ENCODE measurements at places on chromosomes 5 and 9.

DNA sequence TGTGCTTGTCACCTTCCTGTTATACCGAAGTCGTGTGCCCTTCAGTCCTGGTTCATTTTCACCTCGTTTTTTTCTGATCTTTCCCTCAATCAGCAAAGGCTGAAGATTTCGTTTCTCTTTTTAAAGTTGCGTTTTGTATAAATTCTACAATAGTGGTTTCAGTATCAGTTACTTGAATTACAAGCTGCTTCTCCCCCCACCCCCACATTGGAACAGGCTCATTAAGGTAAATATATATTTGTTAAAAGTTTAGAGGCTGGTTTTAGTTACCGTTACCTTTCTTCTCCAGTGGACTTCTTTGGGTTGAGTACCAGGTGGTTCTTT is 881 bp downstream of the SUB1 start:
- no peak for DNase-seq

GRCh38 chr5:56558131-56558745 is 257.1 kb upstream of the MAP3K1 start:
- DNase-seq, result no peak

- no peak for DNase-seq
Measured at GRCh38 chr9:124101215-124101968, 89.8 kb downstream of the LHX2 start.

GRCh38 chr9:79572032-79572607 is 355 bp downstream of the TLE4 start:
- no peak for DNase-seq

DNA sequence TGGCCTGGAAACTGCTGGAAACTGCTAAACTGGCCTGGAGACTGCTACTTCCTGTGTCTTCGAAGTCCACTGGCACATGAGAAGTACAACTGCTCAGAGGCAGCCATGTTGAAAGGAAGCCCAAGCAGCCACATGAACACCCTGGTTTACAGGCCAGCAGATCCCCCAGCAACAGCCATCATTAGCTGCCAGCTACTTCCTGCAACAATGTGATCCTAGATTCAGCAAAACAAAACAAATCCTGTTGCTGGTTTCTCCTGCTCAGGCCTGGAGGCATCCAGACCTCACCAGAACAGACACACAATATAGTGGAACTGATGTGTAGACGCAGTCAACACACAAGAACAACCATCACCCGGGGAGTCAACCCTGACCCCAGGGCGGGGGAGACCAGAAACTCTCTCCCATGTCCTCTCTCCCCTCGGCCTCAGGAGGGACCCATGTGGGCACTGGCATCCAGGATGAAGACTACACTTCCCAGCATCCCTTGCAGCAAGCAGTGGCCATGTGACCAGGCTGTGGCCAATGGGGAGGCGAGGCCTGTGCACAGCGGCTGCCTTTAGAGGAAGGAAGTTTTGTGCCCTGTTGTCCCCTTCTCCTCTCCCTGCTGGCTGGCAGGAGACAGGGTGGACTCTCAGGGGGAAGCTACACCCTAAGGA is 9.2 kb upstream of the LCN15 start:
- DNase-seq, result no peak

DNA sequence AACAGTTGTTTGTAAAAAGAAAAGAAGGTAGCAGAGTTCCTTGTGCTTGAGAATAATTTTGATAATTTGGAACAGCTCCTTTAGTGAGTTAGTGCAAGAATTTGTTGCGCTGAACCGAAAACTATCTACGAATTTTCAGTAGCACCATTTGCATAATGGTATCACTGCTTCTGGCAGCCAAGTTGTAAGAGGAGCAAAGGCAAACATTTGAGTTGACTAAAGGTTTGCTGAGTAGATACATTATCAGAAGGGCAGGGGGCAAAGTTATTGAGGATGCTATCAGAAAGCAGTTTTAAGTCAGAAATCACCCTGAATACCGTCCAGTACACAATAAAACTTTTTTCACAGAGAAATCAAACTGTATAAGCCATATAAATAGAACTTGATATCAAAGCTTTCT is 181.5 kb upstream of the MOCS2 start:
- no peak for DNase-seq

DNA sequence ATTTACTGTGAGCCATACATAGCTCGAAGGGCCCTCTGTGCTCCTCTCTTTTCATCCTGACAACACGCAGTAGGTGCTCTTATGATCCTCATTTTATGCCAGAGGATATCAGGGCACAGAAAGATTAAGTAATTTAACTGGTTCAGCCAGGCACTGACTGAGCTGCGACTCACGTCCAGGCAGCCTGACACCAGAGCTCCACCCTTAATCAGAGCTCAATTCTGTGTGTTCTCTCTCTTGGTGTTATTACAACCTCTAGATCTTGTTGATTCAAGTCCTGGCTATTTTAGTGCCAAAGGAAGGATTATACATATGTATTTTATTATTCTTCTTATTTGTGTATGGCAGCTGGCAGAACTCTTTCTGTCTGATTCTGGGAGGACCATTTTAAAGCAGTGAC is 59.7 kb downstream of the OSMR start:
- DNase-seq, result no peak

GRCh38 chr9:73869264-73869663 is 627.9 kb upstream of the RORB start:
- peak; percentile 77 for DNase-seq

DNA sequence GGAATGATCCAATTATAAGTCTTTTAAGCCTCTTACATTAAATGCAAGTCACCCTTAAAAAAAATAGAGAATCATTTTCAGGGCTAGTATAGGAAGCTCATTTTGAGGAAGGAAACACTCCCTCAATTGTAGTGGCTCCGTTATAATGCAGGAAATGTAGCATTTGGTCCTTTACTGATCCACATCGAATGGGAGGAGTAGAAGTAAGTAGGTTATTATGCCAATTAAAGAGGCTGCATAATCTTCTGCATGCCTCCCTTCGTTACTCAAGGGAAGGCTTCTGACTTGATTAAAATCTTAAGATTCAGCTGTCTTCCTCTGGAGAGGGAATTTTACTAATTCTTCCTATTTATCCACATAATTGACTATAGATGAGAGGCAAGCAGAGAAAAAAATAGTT is 579.2 kb upstream of the COX7C start:
- no peak for DNase-seq

DNA sequence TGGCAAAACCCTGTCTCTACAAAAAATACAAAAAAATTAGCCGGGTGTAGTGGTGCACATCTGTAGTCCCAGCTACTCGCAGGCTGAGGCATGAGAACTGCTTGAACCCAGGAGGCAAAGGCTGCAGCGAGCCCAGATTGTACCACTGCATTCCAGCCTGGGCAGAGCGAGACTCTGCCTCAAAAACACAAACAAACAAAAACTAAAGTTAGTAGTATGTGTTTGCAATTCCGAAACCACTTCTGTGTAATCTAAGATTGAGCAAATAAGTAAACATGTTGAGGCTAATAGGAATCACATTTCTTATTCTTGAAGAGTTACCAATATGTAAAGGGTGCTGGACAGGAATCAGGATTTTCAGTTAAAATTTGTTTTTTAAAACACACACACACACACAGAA is 70.0 kb upstream of the SUSD1 start:
- DNase-seq, result no peak

GRCh38 chr9:85408494-85408893 is 333.3 kb downstream of the AGTPBP1 start:
- DNase-seq, result no peak

- no peak for DNase-seq
Measured at GRCh38 chr9:35679766-35680330, 6.1 kb downstream of the CA9 start.

GRCh38 chr9:28528049-28528448 is 954.8 kb upstream of the C9orf72 start:
- no peak for DNase-seq

- DNase-seq, result no peak
Measured at GRCh38 chr5:136793300-136793699, 428.0 kb upstream of the TRPC7 start.

DNA sequence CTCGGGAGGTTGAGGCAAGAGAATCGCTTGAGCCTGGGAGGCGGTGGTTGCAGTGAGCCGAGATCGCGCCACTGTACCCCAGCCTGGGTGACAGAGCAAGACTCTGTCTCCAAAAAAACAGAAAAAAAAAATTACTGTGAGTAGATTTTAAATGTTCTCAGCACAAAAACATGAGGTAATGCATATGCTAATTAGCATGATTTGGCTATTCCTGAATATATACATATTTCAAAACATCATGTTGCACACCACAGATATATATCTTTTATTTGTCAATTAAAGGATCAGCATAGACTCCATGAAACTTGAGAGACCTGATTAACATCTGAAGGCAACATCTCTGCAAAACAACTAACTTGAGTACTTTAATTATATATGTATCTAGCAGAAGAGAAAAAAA is 103.3 kb downstream of the THBS4 start:
- DNase-seq, result no peak

DNA sequence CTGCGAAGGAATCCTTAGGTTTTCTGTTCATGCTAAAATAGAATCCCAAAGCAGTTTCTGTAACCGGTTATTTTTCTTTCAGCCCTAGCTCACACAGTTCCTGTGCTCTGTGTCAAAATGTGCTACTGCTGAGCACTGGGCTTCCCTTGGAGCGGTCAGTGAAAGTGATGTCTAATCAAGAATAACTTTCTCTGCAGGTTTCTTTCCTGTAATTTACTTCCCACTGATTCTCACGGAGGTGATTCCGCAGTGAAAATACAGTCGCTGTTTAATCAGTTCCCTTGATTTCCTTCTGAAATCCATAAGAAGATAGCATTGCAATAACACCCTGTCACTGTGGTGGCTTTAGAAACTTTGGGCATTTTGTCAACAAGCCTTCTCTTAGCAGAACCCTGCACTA is 112.0 kb upstream of the ISL1 start:
- DNase-seq, result no peak

DNA sequence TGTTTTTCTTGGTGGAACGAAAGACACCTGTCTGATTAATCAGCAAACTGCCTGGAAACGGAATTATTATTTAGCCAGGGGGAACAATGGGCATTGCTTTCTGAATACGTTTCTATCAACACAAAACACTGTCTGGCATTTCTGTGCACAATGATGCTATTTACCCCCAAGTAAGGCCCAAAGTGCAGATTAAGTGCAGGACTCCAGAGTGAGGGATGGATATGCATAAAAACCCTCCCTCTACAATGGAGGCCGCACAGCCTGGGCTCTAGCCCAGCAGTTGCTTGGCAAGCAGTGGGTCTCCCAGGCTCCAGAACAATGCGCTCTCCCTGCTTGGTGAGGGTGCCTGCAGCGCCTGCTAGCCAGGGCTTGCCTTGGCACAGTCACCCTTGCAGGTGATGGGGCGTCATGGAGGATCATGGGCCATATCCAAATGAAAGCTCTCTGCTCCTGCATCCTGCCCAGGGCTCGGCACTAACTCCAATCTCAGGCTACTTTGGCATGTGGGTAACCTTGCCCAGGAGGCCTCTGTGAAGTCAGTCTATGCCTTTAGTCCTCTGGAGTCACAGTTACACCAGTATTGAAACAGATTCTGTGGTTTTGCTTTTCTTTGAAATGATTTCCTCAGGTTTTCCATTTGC is 11.5 kb upstream of the SPATA24 start:
- DNase-seq, result no peak

- peak; percentile 6 for DNase-seq
Measured at GRCh38 chr5:180670586-180671359, 21.4 kb upstream of the FLT4 start.

DNA sequence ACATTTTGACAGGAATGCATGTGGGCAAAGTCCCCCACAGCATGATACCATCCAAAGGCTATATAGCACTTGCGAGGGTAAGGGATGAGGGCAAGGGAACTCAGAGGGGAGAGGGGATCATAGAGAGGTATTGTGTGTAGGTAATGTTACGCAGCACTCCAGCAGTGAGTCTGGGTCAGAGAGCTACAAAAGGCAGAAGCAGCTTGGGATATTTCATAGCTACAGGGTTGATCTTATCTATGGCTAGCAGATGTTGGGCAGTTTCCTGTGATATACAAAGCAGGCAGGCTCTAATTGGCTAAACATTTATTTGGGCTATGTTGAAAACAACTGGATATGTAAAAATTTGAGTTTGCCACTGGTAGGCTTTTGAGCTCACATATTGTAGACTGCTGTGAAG is 17.8 kb upstream of the SLCO4C1 start:
- no peak for DNase-seq

DNA sequence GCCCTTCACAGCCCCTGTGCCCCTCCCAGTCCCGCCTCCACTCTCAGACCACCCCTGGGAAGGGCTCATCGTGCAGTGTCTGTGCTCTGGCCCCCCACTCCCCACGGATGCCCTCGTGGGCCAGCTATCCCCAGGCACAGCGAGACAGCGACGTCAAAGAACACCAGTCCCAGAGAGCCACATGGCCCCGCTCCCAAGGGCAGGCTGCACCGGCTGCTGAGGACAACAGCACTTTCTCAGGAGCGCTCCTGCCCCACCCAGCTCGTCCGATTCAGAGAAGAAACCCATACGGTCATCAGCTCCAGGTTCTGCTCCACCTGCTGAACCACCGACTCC is 4.8 kb upstream of the SNAPC4 start:
- no peak for DNase-seq

DNA sequence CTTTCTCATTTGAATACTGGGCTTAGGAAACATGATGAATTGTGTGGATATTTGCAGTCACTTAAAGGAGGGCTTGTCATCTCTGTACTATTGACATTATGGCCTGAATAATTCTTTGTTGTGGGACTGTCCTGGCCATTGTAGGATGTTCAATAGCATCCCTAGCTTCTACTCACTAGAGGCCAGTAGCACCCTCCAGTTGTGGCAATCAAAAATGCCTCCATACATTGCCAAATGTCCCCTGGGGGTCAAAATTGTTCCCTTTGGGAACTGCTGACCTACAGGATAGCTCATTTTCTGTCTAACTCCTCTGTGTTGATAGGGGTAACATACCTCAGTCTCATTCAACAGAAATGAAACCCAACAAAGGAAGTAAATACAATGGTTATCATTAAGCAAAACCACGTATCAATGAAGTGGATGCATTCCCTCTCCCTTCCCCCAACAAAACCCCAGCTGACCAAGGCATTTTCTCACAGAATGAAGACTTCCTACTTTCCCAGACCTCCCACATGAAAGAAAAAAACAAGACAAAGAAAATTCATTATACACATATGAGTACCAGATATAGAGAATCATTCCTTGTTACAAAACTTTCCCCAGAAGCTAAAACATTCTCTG is 18.1 kb downstream of the FYB1 start:
- DNase-seq, result no peak

- DNase-seq, result no peak
Measured at GRCh38 chr5:52961274-52961681, 27.9 kb upstream of the ITGA2 start.

DNA sequence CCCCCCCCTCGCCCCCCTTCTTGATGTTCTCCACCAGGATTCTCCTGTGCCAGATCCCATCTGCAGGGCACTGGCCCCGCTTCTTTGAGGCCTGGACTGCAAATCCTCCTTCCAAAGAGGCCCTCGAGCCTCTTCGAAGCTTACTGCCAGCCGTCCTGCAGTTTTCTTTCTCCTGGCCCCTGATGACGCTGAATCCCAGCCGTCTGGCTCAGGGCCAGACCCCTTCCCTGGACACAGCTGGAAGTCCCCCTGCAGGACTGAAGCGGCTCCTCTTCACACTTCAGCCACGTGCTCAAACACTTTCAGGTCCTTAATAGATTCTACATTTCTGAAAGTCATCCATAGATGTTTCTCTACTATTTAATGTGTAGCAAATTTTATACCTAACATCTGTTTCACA is 121.5 kb downstream of the EHMT1 start:
- DNase-seq, result no peak

Measured in HS-5 (cell line).